ENCODE measurements at places on chromosomes 5 and 9.

DNA sequence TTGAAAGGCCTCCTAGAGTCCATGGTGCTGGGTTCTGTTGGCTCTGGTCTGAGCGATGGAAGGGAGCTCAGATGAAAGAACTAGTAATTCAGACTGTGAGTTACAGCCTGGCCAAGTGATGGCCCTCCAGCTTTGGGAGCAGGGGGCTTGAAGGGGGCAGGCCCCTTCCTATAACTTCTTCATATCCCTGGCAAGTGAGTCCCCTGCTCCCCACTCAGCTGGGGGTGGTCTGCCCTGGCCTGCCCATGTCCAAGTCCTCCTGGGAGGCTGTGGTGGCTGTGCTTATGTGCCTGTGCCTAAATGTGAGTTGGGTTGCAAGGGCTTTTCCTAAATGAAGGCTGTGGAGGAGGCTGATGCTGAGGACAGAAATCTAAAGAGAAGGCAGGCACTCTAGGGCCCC is 80.1 kb downstream of the MACROH2A1 start:
- DNase-seq = no peak

GRCh38 chr9:84677080-84677479 is 7.6 kb downstream of the NTRK2 start:
- DNase-seq = no peak

- peak; percentile 63 for DNase-seq
Measured at GRCh38 chr5:141876628-141877355, 1.4 kb downstream of the PCDH1 start.

- no peak for DNase-seq
Measured at GRCh38 chr5:89900346-89900745, 509.2 kb downstream of the CETN3 start.

- no peak for DNase-seq
Measured at GRCh38 chr9:21357479-21358460, 7.1 kb upstream of the IFNA6 start.

- no peak for DNase-seq
Measured at GRCh38 chr9:23621188-23621587, 204.9 kb downstream of the ELAVL2 start.

- DNase-seq = no peak
Measured at GRCh38 chr9:84710701-84711397, 41.3 kb downstream of the NTRK2 start.

GRCh38 chr5:31186672-31187267 is 6.7 kb upstream of the CDH6 start:
- DNase-seq = no peak

- DNase-seq = no peak
Measured at GRCh38 chr5:10262121-10262774, 12.2 kb downstream of the CCT5 start.

GRCh38 chr5:84327591-84327990 is 57.1 kb downstream of the EDIL3 start:
- no peak for DNase-seq

- DNase-seq = peak; percentile 91
Measured at GRCh38 chr9:107425101-107426025, 64.2 kb downstream of the KLF4 start.

DNA sequence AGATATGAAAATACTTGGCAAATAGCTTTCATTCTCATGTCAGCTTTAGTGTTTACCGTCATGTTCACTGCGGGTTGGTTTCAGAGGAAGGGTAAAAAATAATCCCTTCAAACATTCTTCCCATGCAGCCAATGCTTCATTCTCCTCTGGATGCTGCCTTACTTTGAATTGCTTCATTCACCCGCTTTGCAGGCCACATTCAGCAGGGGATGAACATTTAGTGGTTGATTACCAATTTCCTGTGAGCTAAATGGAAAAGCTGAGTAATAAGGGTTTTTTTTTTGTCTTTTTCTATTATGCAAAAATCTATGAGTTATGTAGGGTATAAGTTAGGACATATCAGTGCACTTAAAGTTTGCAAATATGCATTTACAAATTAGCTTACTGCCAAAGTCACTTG is 96.3 kb upstream of the MEF2C start:
- DNase-seq = no peak

DNA sequence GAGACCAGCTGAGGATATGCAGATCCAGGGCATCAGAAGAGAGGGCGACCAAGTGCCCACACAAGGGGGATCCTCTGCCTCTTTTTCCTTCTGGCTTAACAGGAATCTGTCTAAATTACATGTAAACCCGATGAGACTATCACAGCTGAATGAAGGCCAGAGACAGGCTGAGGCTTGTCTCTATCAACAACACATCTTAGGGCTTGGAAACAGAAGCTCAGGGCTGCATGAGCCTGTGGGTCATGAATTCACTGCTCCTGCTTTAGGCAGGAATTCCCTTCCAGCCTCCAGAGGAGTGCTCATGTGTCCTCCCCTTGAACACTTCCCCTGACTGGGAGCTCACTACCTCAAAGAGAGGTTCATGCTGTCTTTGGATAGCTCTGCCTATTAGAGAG is 106.1 kb upstream of the PHYKPL start:
- DNase-seq = no peak

DNA sequence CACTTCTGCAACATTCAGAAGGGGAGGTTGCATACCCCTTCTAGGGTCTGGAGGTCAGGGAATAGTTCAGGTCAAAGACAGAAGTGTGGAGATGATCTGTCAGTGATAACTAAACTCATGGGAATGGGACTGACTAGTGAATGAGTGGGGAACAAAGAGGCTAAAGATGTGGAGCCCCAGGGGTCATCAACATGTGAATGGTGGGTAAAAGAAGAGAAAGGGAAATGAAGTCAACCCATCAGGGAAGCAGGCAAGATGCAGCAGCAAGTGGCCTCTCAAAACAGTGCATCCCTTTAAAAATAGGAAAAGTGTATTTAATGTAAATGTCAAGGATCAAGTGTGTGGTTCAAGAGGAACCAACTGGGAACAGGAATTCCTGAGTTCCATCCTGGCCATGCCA is 69.9 kb downstream of the PLPPR1 start:
- no peak for DNase-seq

DNA sequence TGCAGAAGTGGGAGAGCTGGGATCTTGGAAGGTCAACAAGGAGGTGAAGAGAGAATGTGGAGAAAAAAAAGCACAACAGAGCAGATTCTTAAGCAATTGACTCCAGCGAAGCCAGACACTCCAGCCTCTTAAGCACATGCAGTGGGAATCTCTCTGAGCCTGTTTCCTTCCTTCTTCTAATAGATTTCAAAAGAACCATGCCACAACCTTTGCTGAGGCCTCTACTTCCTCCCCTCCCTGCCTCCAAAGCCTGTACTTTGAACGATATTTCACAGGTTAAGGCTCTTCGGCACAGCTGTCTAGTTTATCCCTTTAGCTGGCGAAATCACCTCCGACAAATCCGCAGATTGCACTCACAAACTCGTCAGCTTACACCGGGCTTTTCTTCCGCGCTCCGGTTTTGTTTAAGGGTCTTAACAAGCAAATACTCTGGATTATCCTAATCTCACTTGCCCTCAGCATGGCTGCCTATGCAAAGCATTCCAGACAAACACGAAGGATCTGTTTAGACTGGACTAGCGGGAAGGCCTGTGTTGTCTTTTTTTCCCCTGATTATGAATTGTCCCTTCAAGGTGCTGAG is 211.6 kb upstream of the PANK3 start:
- no peak for DNase-seq

- DNase-seq = no peak
Measured at GRCh38 chr5:130135506-130135905, 231.2 kb downstream of the CHSY3 start.

- DNase-seq = no peak
Measured at GRCh38 chr9:97704345-97704677, 7.2 kb upstream of the XPA start.

DNA sequence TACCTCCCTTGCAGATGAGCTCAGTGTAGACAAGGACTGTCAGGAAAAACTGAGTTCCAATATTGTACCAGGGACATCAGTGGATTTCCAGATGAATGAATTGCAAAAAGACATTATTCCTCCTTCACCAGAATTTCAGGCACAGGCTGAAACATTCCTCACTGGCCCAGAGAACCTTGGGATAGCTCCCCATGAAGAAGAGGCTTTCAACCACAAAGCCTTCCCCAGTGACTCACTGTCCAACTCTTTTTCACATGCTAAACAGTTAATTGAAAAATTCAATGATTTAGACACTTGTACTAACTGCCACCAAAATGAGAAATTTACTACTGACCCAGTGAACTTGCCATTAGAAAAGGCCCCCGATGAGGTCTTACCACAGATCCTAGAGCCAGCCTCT is 144.5 kb downstream of the UNC13B start:
- DNase-seq = no peak

GRCh38 chr5:76221311-76221710 is 138.1 kb downstream of the SV2C start:
- DNase-seq = no peak

Data from left forelimb (tissue), 1 donor.